ENCODE measurements at places on chromosomes 1 and 21.

GRCh38 chr1:202143768-202144401 is 652 bp downstream of the ARL8A start:
- DNase-seq, result peak; percentile 70

DNA sequence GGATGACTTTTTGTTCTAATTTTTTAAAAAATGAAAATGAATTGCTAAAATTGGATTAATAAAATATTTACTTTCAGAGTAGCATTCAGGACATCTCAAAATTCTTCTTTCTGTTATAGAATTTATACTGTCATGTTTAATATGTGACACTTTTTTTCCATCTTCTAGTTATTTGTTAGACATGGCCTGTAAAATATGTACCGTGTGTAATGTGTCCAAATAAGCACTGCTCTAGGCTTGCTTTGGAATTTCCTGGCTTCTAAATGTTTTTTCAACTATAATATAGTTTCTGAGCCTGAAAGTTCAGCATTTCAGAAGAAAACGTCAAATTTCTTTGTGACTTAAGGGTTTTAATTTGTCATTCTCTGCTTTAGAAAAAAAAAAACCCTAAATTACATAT is 243.6 kb downstream of the DNM3 start:
- no peak for DNase-seq

DNA sequence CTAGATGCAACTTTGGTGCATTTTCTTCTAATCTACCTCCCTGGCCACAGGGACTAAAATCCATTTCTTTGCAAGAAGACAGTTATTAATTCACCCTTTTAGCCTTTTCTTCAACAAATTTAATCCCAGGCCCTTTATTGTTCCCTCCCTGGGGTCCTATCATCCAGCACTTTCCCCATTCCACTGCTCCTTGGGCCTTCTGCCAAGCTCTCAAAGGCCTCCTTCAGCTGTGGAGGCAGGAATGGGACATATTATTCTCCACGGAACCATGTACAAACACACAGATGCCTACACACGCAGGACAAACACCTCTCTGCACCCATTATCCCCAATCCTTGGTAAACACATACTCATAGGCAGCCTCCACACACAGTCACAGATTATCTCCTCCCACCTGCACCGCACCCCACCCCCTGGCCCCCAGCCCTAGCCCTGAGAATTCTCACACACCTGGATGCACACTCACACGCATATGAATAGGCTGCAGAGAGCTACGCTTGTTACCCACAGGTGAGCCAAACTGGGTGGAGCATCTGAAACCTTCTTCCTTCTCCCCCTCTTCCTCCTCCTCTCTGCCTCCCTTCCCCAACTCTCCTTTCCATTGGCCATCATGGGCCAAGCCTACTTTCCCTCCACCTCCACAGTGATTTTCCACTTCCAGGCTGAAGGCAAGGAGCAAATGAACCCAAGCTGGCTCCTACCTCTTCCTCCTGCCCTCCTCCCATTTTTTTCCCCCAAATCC is 11.7 kb downstream of the TAGLN2 start:
- no peak for DNase-seq

DNA sequence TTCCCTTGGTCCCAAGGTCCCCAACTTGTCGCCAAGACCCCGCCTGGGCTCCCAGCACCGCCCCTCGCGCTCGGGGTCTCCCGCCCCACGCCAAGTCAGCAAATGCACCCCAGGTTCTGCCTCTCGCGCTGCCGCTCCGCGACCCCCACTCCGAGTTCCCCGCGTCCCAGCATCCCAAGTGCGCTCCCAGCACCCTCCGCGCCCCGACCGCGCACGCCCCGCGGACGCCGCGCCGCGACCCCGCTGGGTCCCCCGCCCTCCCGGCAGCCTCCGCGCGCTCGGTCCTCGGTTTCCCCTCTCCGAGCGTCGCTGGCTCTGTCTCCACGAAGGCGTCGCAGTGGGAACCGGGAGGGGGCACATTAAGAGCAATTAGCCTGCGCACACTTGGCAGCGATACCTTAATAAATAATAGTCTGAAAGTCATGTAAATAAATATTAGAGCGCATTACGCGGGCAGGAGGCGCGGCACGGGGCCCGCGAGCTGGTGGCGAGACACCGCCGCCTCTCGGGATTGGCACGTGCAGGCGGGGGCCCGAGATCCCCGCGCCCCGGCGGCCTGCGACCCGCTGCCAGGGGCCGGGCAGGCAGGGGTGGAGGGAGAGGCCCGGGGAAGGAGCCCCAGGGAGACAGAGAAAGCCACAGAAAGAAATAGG is 75.9 kb downstream of the VWA5B1 start:
- DNase-seq, result peak; percentile 25

- DNase-seq, result no peak
Measured at GRCh38 chr1:157087030-157087429, 12.6 kb downstream of the ETV3L start.

GRCh38 chr1:19837866-19838265 is 22.8 kb upstream of the RNF186 start:
- no peak for DNase-seq

- DNase-seq, result no peak
Measured at GRCh38 chr1:112356765-112357164, 39.2 kb upstream of the CTTNBP2NL start.

GRCh38 chr1:40808909-40809308 is 25.3 kb downstream of the KCNQ4 start:
- no peak for DNase-seq

DNA sequence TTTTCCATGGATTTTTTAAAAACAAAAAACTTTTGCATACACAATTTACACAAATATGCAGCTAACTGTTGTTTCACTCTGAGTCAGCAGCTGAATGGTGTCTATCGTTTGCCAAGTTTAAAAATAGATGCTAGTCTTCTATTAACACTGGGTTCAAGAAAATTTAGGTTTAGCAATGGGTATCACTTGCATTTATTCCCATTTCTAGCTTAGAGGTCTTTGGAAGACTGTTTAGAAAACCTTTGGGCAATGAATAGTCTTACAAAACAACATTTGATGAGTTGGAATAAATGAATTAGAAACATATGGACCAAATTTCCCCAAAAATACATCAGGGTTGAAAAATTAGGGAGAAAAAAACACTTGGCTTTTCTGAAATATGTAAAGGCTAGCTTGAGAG is 165.8 kb downstream of the LYPLAL1 start:
- DNase-seq, result no peak

DNA sequence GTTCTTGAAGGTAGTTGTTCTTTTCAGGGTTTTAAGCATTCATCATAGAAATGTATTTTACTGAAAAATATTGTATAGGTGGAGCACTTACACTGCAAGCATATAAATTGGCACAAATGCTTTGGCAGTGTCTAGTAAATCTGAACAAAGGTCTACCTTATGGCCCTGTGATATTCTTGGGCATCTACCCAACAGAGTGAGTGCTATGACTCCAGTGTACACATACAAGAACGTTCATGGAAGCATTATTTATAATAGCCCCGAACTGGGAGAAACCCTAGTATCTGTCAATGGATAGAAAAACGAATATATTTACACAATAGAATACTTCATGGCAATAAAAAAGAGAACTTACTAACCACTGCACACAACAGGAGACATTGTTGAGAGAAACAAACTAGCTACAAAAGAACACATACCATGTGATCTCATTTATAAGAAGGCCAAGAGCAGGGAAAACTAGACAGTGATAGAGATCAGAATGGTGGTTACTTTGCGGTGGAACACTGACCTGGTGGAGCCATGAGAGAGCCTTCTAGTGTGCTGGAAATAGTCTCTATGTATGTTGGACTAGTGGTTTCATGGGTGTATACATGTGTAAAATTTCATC is 96.0 kb downstream of the MAB21L3 start:
- no peak for DNase-seq

DNA sequence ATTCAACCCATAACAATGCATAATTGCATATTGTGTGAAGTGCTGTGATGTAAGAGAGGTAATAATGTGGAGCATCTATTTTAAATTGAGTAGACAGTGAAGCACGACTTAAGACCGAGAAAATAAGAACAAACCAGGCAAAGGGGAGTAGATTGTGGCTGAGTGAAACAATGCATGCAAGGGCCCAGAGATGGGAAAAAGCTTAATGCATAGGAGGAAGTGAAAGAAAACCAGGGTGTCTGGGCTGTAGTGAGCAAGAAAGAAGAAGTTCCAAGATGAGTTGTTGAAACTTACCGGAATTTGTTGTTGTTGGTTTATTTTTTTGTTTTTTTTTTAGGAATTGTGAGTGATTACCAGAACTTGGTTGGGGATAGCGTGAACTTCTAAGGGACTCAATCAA is 104.7 kb downstream of the SNX7 start:
- no peak for DNase-seq

- no peak for DNase-seq
Measured at GRCh38 chr21:34100337-34100736, 27.0 kb downstream of the MRPS6 start.

DNA sequence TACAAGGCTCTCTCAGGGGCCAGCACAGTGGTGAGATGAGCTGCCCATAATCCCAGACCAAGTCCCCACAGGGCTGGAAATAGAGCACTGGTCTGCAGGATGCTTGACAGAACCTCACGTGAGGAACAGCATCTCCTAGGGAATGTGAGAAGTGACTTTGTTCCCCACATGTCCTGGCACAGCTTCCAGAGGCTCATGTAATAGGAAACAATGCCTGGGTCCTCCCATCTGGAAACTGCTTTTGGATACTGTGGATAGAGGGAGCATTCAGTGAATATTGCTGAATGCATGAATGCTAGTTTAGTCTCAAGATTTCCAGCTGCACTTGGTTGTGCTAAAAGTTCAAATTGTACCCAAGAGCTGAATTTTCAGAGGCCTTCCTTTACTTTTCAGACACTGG is 146.2 kb downstream of the TNR start:
- DNase-seq, result no peak

DNA sequence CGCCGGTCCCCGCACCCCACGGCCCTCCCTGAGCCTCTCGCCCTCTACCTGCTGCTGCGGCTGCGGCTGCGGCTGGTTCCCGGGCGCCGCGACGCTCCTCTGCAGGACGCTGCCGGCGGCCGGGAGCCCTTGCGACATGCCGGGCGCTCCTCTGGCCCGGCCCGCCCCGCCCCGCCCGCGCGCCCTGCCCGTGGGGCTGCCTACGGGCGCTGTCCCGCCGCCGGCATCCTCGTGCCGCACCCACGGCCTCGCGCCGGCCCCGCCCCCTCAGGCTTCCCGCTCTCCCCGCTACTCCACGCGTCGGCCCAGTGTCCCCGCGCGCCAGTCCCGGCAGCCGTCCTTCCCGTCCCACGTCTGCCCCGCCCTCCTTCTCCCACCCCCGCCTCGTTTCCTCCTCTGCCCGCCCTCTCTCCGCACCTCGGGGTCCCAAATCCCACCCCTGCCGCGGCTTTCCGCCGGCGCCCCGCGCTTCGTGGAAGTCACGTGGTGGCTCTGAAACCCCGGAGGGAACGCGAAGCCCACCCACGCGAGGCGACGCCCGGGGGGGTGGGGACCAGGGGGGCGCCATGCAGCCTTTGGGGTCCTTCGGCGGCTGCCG is at the start of gene BATF3:
BATF3 (minus strand) TSS at position 216 of the 598 bp plus-strand sequence; CDS start at position 138, 78 bp downstream.
- no peak for DNase-seq

- DNase-seq, result no peak
Measured at GRCh38 chr21:27528697-27529096, 561.8 kb upstream of the ADAMTS5 start.

DNA sequence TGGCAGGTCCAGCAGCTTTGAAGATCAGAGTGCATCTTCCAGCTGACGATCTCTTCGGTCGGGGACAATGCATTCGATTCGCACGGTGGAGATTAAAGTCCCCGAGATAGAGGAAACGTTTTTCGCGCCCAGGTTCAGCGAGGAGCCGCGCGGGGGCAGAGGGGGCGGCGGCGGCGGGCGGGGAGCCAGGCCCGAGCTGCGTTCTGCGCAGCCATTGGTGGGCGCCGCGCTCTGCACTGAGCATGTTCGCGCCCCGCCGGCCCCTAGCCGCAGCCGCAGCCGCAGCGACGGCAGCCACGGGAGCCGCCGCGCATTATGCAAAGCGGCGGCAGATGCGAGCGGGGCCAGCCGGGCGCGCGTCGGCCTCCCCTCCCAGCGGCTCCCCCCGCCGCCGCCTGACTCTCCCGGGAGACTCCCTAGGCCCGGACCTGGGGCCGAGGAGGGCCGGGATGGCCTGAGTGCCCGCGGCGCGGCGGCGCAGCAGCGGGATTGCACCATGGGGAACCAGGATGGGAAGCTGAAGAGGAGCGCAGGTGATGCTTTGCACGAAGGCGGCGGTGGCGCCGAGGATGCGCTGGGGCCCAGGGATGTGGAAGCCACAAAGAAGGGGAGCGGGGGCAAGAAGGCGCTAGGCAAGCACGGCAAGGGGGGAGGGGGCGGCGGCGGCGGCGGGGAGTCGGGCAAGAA is at the start of gene FMN2:
FMN2 (plus strand) TSS at position 270 of the 687 bp plus-strand sequence; CDS start at position 497, 227 bp downstream.
- peak; percentile 88 for DNase-seq

DNA sequence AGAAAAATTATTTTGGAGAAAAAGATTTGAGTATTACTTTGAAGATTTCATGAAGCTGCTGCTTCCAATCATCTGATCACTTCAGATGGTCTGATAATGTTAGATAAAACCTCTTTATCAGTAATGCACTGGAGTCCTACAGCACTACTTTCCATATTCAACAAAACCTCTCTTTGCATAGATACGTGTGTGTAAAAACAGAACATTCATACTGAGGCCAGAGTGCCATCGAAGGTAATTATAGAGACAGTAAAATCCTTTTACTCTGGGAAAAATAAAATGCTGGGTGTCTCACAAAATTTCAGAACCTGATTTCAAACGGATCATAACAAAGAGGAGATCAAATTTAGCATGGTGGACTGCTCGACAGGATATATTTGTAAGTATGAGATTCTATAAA is at the start of gene RGS13:
RGS13 (plus strand) TSS at position 209 of the 400 bp plus-strand sequence. CDS start 8,188 bp downstream, outside the sequence.
- DNase-seq, result no peak

- no peak for DNase-seq
Measured at GRCh38 chr1:223718850-223719249, 6.5 kb downstream of the CAPN2 start.

GRCh38 chr1:230113593-230114236 is 46.7 kb downstream of the GALNT2 start:
- no peak for DNase-seq

DNA sequence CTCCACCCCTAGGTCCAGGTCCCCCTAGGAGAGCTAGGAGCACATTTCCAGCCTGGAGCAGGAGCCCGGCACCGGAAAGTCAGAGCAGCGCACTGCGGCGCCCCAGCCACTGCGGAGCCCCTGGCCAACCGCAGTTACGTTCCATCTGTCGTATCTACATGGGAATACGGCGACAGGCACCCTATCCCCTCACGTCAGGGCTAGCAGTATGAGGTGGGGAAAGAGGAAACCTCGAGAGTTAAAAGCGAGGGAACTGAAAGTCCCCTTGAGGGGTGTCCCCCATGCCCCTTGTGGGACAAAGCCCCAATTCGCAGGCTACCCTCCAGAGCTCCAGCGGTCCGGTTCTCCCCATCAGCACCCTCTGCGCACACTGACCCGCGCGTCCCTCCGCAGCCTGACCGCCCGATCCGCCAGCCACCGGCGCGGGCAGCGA is 995 bp downstream of the COLGALT2 start:
- peak; percentile 90 for DNase-seq

DNA sequence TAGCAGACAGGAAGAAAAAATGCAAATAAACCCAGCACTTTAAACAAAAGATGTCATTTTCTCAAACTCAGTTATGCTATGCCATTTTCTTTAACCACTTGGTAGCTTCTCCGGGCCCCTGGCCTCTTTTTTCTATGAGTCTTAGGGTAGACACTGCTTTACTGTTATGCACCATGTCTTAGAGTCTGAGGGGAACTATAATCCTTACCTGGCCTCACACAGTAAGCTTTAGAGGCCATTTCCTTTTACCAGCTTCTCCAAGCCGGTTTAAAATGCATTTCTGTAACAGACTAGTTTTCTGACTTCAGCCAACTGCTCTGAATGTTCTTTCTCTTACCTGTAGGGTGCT is 73.7 kb upstream of the EDEM3 start:
- no peak for DNase-seq

GRCh38 chr1:50681931-50682330 is 258.7 kb upstream of the DMRTA2 start:
- DNase-seq, result no peak
